ENCODE measurements at places on chromosomes 7 and 10.

GRCh38 chr7:84081973-84082522, 112.5 kb downstream of the SEMA3A start:
- no peak for DNase-seq

DNA sequence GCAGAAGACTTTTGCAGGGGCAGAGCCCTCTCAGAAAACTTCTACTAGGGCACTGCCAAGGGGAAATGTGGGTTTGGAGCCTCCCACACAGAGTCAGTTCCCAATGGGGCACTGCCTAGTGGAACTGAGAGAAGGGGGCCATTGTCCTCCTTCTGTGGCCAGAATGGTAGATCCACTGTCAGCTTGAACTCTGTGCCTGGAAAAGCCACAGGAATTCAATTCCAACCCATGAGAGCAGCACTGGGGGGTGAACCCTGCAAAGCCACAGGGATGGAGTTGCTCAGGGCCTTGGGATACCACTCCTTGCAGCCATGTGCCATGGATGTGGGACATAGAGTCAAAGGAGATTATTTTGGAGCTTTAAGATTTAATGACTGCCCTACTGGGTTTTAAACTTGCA, 262.2 kb upstream of the SEMA3C start:
- no peak for DNase-seq

DNA sequence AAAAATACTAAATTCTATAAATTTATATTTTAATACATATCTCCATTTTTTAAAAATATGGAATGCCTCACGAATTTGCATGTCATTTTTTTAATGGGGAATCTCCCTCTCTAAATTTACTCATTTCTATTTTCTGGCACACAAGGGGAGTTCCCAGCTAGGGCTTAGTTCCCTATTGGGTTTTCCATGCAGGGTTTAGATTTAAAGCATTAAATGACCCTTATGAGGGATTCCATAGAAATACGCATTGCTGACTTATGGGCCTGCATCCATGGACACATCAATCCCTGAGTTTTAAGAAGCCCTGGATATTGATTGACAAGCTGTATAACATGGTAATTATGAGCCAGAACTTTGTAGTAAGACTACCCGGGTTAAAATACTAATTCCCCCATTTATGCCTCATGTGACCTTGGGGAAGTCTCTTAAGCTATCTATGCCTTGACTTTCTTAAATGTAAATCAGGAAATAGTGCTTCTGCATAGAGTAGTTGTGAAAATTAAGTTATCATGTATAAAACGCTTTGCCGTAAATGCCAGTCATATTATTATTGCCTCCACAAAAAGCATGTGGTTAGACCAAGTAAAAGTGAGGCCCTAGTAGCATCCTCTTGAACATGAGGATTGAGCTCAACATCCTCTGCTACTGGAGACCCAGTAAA, 78.8 kb upstream of the ANKRD1 start:
- no peak for DNase-seq

- no peak for DNase-seq
Observed at GRCh38 chr7:151256410-151257045, 8.0 kb upstream of the SMARCD3 start.

- DNase-seq: no peak
Observed at GRCh38 chr7:1043552-1044188, 676 bp upstream of the GPR146 start.

- no peak for DNase-seq
Observed at GRCh38 chr7:53358269-53358668, 322.8 kb downstream of the POM121L12 start.

- no peak for DNase-seq
Observed at GRCh38 chr10:100980311-100980710, 7.0 kb downstream of the MRPL43 start.

DNA sequence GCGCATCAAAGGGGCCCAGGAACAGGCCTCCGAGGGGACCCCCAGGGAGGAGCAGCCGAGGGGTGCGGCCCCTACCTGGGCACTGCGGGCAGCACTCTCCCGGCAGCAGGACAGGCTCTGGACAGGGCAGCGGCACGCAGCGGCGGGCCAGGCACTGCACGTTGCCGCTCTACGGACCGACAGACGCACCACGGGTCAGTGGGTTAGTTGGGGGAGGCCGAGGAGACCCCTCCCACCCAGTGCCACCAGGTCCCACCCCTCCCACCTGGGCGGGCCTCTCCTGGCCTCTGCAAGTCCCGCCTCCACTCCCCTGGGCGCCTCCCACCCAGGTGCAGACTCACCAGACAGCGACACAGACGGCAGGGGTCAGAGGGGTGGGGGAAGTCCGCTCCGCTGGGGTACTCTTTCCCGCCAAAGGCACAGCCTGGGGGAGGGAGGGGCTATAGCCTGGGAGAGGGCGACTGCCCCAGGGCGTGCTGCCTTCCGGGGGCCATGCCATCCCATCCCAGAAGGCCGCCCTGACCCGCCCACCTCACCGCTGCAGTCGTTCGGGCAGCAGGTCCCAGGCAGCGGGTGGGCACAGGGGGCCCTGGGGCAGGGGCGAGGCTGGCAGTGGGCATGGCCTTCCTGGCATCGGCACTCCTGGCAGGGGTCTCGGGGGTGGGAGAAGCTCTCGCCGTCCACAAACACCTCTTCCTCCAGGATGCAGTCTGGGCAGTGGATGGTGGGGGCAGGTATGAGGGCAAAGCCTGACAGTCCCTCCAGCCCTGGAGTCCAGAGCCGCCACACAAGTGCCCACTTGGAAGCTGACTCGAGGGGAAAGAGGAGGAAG, 19.2 kb downstream of the KCP start:
- no peak for DNase-seq

GRCh38 chr10:113867904-113868303, 13.4 kb downstream of the NHLRC2 start:
- no peak for DNase-seq

DNA sequence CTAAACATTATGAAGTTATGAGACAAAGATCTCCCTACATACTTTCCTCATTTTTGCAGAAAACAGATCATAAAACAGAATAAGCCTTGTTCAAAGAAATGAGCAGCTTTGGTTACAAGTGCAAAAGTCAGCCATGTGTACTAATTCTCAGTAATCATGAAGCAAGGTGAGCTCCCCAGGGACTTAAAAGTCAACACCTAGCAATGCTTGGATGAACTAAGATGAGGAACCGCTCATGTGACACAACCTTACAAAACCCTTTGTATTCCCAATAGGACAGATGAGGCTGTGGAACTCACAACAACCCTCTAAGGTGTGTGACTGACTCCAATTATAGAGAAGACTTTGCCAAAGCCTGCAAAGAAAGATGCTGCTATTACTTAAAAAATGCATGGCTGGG, 154.5 kb downstream of the SLC25A13 start:
- no peak for DNase-seq

DNA sequence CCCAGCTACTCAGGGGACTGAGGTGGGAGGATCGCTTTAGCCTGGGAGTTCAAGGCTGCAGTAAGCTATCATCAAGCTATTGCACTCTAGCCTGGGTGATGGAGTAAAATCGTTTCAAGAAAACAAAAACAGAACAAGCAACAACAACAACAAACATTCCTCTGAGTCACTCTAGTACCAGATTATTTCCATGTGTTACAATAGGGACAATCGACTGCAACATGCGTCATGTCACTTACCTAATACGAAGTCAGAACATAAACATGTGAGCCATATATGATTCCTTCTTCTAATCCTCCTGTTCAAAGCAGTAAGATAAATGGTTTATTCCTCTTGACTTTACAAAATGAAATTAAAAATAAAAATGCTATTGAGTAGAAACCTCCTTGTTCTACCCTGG, 57.3 kb downstream of the ZNF438 start:
- DNase-seq: no peak

DNA sequence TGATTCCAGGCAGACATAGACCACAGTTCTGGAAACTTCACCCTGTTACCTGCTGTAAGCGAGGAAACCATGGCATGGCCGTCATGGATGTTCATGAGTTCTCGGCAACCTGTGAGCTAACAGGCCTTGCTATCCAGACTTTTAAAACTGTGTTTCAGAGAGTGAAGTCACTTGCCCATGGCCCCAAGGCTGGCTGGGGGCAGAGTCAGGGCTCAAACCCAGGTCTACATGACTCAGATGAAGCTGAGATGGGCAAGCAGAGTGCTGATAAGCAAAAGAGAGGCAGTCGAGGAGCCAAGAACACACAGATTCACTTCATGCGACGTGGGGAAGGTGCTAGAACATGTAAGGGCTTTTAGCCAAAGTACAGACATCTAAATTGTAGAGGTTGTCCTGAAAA, 31.5 kb downstream of the C10orf53 start:
- no peak for DNase-seq
